Trophoblast cell (in vitro differentiated cells and primary cell): ENCODE measurements at places on chromosomes 4 and X.

- peak; percentile 12 for DNase-seq
Measured at GRCh38 chrX:133923113-133923512, 62.3 kb downstream of the GPC3 start.

DNA sequence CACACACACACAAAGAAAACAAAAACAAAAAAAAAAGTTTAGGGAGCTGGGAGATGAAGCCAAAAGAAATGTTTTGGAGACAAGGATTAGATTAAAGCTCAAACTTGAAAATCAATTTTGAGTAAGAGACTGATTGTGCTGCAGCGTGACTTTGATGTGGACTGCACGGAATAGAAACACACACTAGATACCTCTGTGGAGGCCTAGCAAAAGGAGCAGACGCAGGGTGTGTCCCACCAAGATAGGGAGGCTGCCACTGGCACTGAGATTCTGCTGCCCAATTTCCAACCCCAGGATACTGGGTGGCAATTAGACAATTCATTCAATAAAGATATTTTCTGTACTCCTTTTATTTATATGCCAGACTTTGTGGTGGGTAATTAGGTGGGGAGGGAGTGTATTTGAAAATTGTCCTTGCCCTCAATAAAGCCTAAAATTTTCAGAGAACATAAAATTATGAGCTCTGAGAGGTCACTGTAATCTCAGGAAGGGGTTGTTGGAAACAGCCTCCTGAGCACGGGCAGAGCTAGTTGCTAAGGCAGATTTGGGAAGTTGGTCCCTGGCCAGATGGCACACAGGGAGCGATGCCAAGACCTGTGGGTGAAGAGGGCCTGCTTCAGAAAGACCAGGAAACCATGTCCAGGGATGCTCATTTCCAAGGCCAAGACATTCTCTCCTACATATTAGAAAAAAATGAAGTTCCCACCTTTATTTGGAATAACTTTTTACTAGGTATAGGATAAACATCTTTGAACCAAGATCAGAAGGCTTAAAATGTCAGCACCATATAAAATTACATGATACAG is 1.9 kb upstream of the PPP3CA start:
- DNase-seq = no peak

DNA sequence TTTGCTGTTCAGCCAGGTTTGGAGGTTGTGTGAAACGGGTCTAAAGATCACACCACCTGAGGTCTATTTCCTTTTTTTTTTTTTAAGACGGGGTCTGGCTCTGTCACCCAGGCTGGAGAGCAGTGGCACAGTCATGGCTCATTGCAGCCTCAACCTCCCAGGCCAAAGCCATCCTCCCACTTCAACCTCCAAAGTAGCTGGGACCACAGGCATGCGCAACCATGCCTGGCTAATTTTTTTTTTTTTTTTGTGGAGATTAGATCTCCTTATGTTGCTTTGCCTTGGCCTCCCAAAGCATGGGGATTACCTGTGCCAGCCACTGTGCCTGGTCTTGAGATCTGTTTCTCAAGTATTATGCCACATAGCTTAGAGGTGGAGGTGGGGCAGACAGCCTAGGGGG is 49.2 kb upstream of the ELOVL6 start:
- no peak for DNase-seq

GRCh38 chr4:101348367-101348827 is 1.1 kb upstream of the PPP3CA start:
- DNase-seq = peak; percentile 50
